Activated CD8-positive, alpha-beta memory T cell treated with anti-CD3 and anti-CD28 coated beads for 24 hours (primary cell): ENCODE measurements at places on chromosomes 7 and 10.

DNA sequence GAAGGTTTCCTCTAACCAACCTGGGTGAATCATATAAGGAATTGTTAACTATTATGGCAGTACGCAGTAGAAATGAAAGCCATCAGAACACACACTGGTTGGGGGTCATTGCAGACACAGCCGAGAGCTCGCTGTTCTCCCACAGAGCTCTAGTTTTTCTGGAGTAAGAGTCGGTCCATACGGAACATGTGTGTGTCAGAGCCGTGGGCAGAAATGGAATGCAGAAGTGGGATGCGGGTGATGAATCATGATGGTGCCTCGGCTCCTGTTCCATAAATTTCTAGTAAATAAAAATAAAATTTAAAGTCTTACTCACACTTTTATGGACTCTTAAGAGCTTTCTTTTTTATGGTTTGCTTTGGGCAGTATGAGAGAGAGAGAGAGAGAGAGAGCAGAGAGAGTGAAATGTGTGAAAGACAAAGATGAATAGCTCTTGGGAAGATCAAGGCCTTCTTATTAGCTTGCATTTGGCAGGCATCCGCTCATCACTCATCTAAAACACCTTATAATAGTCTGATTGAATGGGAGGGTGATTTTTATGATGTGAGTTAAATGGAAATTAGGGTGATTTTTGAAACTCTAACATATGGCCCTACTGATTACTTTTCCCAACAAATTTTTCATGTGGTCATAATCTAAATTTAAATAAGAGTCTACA is 98.8 kb upstream of the PFKP start:
- DNase-seq = no peak

- DNase-seq = no peak
These were observed 11.8 kb downstream of the CALY start for GRCh38 chr10:133324857-133325260.

- no peak for DNase-seq
These were observed 241.7 kb upstream of the AOAH start for GRCh38 chr7:36966039-36966438.

DNA sequence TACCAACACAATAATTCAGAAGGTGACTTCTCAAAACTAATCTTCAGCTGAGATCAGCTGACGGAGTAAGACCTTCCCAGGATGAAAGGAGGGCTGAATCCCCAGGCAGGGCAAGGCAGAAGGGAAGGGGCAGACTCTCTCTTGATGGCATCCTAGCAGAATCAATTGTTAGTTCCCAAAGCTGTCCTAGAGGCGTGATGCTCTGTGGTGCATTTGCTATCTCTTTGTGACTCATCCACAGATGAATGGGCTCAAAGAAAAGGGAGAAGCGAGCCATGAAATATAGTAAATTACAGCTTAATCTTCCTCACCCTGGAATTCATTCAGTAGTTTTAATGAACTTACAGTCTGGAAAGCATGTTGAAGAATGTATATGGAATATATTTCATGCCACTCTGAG is 37.2 kb downstream of the PDE1C start:
- no peak for DNase-seq

- DNase-seq = no peak
These were observed 113.2 kb downstream of the DNAH11 start for GRCh38 chr7:21656081-21656480.

DNA sequence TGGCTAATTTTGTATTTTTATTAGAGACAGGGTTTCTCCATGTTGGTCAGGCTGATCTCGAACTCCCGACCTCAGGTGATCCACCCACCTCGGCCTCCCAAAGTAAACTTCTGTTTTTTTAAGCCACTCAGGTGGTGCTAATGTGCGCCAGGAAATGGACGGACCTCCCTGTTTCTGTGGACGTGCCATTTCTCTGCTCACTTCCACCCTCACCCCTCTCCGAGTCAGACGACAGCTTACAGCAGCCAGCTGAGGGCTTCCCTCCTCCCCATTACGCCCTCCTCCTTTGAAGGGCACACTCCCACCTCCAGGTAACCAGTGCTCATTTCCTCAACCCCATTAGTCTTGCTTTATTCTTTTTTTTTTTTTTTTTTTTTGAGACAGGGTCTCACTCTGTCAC is 41.7 kb upstream of the EZH2 start:
- DNase-seq = peak; percentile 52

DNA sequence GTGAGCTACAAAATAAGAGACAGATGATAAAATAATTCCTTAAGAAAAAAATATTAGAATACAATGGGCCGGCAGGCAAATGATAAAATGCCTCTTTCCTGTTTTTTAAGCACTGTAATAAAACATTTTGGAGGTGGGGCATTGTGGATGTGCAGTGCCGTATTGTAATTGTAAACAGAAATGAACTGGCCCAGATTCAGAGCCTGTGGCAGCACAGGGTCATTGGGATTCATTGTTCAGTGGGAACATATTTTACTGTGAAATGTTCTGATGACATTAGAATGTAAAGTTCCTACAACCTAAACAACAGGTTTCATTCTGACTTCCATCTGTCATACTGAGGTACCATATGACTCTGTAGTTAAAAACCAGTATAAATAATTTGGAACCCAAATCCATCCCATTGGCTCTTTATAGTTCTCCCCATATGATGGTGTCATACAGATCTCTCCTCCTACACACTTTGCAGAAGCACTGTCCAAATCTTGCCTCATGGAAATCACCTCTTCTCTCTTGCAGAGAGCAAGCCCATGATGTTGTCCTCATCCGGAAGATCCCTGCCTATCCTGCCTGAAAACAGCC is 264.6 kb downstream of the WDR37 start:
- no peak for DNase-seq

- DNase-seq = peak; percentile 40
These were observed 10.1 kb downstream of the ELFN1 start for GRCh38 chr7:1679966-1680730.

GRCh38 chr7:44217223-44217714 is 16.5 kb downstream of the YKT6 start:
- no peak for DNase-seq

DNA sequence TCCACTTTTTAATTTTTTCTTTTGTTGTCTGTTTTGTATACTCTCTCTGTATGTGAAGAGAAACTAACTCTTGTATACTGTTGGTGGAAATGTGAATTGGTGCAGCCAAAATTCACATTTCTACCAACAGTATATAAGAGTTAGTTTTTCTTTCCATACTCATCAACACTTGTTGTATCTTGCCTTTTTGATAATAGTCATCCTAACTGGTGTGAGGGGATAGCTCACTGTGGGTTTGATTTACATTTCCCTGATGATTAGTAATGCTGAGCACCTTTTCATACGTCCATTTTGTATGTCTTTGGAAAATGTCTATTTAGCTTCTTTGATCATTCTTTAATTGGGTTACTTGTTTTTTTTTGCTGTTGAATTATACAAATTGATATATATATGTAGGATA is 375.5 kb upstream of the IGFBP3 start:
- no peak for DNase-seq

GRCh38 chr7:131100357-131101054 is 227.2 kb upstream of the MKLN1 start:
- no peak for DNase-seq

- DNase-seq = no peak
These were observed 27.9 kb downstream of the OGDH start for GRCh38 chr7:44634187-44634838.
